ENCODE measurements at places on chromosomes 7 and 10. TPM values are rescaled to one million over a fixed set of nuclear protein-coding genes. Genes with fewer than 3 reads are reported as not detected.

The SFTPA1 gene
- total RNA-seq: not detected

The AGBL3 gene
- total RNA-seq: 4.3 TPM

The FEZF1 gene
- total RNA-seq: not detected

The TAS2R3 gene
- 3.9 TPM for total RNA-seq

The TMEM72 gene
- not detected for total RNA-seq

The A1CF gene
- total RNA-seq: not detected

The FXYD4 gene
- total RNA-seq: not detected

GRCh38 chr7:157769086-157769485 lies 432.3 kb downstream of the DNAJB6 start:
- no peaks in the 10 kb centered on the region for H3K36me3 ChIP-seq
- H3K27ac ChIP-seq: no peak overlapping the region
- no peak overlapping the region for H3K4me3 ChIP-seq
- no peaks in the 10 kb centered on the region for H3K27me3 ChIP-seq

DNA sequence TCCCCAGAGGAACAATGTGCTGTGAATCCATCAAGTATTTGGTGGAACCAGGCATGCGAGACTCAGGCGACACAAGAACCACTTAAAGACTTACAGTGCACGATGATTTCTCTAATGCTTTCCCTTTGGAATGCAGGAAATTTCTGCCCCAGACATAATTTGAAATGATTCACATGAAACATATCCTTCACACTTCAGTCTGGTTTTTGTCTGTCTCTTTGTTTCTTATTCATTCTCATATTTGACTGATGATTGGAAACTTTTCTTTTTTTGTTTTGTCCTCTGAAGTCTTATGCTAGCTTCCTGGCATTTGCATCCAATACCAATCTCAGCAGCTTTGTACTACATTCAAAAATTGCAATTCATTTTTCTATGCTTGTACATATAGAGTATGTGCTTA lies 502.8 kb downstream of the PHTF2 start:
- no peaks in the 10 kb centered on the region for H3K27me3 ChIP-seq
- no peak overlapping the region for H3K27ac ChIP-seq
- H3K4me1 ChIP-seq: no peaks in the 10 kb centered on the region
- no peaks in the 10 kb centered on the region for H3K36me3 ChIP-seq
- H3K4me3 ChIP-seq: no peak overlapping the region

DNA sequence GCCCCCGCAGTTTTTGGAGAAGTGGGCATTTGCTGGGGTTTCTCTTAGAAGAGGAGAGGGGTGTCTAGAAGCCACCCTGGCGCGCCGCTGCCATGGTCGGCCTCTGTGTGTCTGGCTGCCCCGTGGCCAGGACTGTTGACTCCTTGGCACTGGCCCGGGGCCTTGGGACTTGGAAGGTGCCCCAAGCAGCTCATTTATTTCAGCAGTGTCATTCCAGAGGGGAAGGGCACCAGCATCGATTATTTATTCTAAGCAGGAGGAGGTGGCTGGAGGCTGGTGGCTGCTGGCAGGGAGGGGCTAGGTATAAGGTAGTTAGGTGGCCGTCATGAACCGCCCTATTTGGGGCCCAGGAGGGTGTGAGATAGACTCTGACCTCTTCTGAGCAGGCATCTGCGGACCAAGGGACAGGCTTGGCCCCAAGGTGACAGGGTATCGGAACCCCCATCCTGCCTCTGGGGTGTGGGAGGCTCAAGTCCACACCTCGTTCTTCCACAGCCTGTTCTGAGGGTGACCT lies 1.6 kb downstream of the GTF2IRD1 start:
- peak overlapping the region; percentile 93 for H3K27ac ChIP-seq
- H3K4me3 ChIP-seq: peak overlapping the region; percentile 95
- no peaks in the 10 kb centered on the region for H3K27me3 ChIP-seq
- DNase-seq: peak; percentile 41
- H3K4me1 ChIP-seq: no peaks in the 10 kb centered on the region

DNA sequence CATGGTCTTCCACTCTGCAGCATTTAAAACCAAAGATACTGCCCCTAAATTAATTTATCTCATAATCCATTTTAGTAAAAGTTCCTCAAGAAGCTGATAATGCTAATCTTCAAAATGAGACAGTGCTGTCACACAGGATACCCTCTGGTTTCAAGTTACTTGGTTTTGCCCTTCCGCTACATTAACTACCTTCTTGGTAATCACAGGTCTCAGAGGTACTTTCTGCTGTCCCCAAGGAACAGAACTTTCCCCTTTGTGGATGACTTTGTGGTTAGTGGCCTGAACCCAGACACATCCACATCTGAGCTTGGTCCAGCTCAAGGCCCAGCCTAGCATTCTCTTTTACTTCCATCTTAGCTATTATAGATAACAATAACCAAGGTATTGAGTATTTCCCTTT lies 88.8 kb upstream of the TMEM26 start:
- no peaks in the 10 kb centered on the region for H3K27me3 ChIP-seq
- H3K27ac ChIP-seq: no peak overlapping the region
- H3K4me1 ChIP-seq: no peaks in the 10 kb centered on the region
- no peak for DNase-seq

DNA sequence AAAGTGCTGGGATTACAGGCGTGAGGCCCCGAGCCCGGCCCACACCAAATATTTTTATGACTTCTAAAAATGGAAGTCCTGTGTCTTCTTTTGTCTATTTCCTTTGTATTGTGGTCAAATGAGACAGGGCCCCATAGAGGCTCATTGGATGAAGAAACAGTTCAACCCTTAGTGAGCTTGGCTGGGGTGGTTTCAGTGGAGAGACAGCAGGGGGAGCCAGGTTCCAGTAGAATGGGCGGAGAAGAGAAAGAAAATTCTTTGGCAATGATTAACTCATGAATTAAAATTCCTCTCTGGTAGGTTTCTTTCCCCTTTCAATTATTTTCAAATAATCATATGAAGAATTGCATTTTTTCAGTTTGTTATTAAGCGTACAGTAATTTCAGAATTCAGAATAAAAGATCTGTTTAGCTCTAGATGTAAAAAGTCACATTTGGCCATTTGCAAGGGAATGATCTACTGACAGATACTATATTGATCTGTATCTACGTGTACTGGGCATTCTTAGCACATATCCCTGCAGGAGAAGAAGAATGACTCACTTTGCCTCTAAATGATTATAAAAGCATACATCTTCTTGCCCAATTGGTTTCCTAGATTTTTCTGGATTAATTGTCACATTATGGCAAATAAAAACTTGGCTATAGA lies 43.2 kb downstream of the PNLIPRP3 start:
- no peaks in the 10 kb centered on the region for H3K36me3 ChIP-seq
- no peak overlapping the region for H3K27ac ChIP-seq
- no peaks in the 10 kb centered on the region for H3K4me1 ChIP-seq
- no peak for DNase-seq
- H3K4me3 ChIP-seq: no peak overlapping the region

DNA sequence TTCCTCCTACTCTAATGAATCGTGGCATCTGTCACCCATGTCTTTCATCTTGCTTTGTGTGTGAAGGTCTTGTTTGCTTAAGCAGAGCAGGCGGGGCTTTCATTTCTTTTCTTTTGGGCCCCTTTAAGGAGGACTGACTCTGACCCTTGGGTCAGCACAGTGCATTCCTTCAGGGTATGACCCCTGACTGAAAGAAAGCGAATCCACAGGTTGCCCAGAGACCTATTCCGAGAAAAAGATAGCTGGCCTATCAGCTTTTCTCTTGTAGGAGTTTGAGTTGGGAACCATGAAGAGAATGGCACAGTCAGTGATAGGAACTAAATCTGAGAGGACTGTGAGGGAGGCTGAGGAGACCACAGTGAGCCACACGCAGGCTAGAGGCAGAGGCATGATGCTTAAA lies 193.2 kb upstream of the CDCA7L start:
- H3K4me1 ChIP-seq: no peaks in the 10 kb centered on the region
- H3K4me3 ChIP-seq: no peak overlapping the region
- H3K36me3 ChIP-seq: no peaks in the 10 kb centered on the region
- no peak overlapping the region for H3K27ac ChIP-seq

DNA sequence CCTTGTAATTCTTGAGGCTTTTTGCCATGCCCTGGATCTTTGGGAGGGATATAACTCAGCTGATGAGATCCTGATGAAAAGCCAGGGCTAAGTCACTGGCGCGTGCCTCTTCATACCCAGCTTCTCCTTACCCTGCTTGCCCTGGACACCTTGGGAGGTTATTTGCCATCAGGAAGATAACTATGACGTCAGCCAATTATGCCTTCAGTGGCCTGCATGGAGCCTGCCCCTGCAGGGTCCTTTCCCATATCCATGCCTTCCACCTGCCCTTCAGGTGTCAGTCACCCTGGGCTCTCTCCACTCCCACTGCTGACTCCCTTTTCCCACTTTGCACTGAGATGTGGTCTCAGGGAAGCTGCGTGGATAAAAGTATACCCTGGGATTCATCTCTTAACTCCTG lies 520.1 kb downstream of the SORCS3 start:
- H3K4me3 ChIP-seq: no peak overlapping the region
- no peak for DNase-seq
- H3K27me3 ChIP-seq: no peaks in the 10 kb centered on the region
- no peaks in the 10 kb centered on the region for H3K4me1 ChIP-seq
- H3K36me3 ChIP-seq: no peaks in the 10 kb centered on the region

DNA sequence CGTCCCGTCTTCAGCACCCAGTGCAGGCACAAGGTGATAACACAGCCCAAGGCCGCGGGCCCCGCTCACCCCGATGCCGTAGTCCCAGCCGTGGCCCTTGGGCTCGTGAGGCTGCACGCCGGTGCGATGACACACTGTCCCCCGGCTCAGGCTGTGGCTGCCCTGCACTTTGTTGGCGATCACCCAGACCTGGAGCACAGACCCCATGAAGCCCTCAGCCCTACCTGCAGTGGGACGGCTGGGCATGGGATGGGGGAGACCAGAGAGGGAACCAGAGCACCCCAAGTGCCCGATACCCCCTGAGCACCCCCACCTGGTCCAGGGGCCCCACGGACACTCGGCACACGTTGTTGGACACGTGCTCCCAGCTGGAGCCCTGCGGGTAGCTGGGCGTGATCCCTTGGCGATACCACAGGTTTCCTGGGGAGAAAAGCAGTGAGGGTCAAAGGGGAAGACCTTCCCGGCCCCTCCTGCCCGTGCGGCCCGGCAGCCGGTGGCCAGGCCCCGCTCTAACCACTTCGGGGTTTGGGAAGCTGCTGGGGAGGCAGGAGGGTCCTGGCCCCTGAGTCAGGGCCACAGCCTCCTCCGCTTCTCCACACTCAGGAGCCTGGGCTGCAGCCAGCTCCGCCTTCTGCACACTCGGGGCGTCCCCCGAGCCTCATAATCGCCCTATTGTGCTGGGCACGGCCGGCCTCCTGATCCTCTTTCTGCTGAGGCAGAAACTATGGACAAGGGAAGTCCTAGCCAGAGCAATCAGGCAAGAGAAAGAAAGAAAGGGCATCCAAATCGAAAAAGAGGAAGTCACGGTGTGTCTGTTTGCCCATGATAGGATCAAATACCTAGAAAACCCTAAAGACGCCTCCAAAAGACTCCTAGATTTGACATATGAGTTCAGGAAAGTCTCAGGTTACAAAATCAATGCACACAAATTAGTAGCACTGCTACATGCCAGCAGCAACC lies 6.7 kb downstream of the BHLHA15 start:
- DNase-seq: no peak
- no peaks in the 10 kb centered on the region for H3K36me3 ChIP-seq
- H3K4me1 ChIP-seq: no peaks in the 10 kb centered on the region
- H3K27me3 ChIP-seq: no peaks in the 10 kb centered on the region
- H3K4me3 ChIP-seq: no peak overlapping the region

- H3K27ac ChIP-seq: no peak overlapping the region
- H3K27me3 ChIP-seq: no peaks in the 10 kb centered on the region
- DNase-seq: no peak
- no peaks in the 10 kb centered on the region for H3K36me3 ChIP-seq
- no peak overlapping the region for H3K4me3 ChIP-seq
Measured at GRCh38 chr10:128883231-128884032, 583.6 kb upstream of the MGMT start.

All from breast epithelium (tissue), 4 donors.